Left renal cortex interstitium (tissue), 4 donors: ENCODE measurements at places on chromosomes 3 and 15. TPM values are rescaled to one million over a fixed set of nuclear protein-coding genes. Genes with fewer than 3 reads are reported as not detected.

DAZL gene
- polyA plus RNA-seq: not detected

NLGN1 gene
- 1.7 TPM for polyA plus RNA-seq

CYP19A1 gene
- not detected for polyA plus RNA-seq

TF gene
- 106 TPM for polyA plus RNA-seq

- no peak for DNase-seq
Observed at GRCh38 chr15:77974098-77974414, 103.5 kb downstream of the TBC1D2B start.

DNA sequence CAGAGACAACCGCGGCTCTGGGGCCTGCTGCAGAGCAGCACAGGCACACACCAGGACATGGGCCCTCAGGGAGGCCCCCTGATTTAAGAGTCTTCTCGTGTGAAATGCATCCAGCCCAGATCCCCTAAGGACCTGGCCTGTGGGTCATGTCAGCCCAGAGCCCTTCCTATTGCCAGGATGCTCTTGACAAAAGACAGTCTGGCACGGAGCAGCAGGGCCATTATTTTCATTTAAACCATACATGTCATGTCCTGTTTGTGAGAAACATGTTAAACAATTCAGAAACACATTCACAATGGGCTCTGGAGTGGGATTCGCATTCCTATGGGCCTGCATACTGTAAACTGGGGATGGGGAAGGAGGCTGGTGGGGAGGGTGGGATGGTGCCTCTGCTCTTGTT, 367.4 kb upstream of the WNT5A start:
- peak; percentile 41 for DNase-seq

- no peak for DNase-seq
Observed at GRCh38 chr15:100134089-100134583, 207.6 kb downstream of the ADAMTS17 start.

- DNase-seq: no peak
Observed at GRCh38 chr3:101142160-101142559, 148.9 kb upstream of the ABI3BP start.

DNA sequence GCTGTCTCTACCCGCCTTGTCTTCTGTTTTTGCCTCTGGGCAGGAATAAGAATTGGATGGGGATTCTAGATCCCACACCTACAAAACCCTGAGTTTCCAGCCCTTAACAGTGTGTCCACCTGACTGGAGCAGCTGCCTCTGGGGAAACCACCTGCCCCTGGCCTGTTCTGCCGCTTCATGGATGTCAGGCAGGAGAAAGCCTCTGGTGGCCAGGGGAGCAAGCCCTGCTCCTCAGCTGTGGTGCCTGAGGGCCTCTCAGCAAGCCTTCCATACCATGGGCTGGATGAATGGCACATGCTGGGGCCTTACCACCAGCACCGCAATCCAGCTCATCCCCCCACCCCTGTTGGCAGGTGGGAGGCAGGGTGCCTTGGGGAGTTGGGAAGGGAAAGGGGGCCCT, 5.3 kb upstream of the CPNE9 start:
- DNase-seq: no peak

DNA sequence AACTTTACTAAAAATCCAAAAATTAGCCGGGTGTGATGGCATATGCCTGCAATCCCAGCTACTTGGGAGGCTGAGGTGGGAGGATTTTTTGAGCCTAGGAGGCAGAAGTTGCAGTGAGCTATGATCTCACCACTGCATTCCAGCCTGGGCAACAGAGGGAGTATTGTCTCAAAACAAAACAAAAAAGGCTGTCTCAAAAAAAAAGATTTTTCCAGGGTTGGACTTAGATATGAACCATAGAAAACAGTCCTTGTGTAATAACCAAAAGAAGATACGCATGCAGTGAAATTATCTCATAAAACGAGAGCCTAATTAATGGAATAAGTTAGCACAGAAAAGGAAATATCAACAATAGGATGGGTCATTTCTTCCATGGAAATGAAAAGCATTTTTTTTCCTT, 320.4 kb upstream of the RASGRP1 start:
- DNase-seq: no peak

DNA sequence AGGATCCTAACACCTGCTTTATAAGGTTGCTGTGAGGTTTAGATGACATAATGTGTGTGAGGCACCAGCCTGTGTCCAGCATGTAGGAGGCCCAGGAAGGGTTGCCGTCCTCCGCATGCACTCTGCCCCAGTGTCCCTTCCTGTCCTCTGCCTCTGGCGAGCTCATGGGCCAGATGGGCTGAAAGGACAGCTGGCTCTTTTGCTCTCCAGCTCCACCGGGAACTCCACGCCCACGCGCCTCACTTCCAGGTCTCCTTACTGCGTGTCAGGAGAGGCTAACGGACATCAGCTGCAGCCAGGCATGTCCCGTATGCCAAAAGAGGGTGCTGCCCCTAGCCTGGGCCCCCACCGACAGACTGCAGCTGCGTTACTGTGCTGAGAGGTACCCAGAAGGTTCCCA, 12.2 kb downstream of the MUC20 start:
- no peak for DNase-seq

GRCh38 chr3:145246291-145246690, 914.7 kb downstream of the PLOD2 start:
- no peak for DNase-seq

DNA sequence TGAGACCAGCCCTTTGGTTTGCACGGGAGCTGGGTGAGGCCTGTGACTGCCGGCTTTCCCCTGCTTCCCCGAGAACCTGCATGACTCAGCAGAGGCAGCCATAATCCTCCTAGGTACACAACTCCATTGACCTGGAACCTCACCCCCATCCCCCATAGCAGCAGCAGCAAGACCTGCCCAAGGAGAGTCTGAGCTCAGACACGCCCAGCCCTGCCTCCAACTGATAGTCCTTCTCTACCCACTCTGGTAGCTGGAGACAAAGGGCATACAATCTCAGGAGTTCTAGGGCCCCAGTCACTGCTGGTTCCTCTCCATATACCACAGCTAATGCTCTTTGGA, 141.0 kb upstream of the ARHGEF26 start:
- no peak for DNase-seq

DNA sequence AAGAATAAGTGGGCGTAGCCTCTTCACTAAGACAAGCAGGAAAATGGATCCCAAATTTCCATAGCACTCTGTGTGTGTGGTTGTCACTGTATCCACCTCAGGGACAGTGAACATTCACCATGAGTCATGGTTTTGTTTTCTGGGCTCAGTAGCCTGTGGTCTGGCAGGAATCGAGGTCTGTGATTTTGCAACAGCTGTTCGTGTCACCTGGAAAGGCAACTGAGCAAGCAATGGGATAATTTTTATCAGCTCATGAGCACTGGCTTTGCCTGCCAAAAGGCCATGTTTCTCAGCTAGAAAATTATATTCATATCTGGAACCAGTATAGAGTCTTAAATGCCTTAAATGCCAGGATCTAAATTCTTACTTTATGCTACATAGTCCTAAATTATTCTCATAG, 60.9 kb downstream of the STRIT1 start:
- DNase-seq: no peak

DNA sequence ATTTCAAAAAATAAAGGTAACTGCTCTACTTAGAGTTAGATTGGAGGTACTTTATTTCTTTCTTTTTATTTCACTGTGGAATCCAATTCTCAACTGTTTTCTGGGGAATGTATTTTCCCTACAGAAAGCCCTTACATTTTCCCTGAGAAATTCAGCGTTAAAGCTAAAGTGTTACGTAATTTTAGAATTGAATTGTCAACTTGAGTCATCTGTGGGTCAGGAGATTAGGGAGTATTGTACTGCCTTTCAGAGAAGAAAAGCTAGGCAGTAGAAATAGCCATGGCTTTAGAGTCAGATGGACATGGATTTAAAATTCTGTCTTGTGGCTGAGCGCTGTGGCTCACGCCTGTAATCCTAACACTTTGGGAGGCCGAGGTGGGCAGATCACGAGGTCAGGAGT, 728.6 kb downstream of the ROBO1 start:
- DNase-seq: no peak

- no peak for DNase-seq
Observed at GRCh38 chr15:68032672-68033071, 21.4 kb upstream of the PIAS1 start.

DNA sequence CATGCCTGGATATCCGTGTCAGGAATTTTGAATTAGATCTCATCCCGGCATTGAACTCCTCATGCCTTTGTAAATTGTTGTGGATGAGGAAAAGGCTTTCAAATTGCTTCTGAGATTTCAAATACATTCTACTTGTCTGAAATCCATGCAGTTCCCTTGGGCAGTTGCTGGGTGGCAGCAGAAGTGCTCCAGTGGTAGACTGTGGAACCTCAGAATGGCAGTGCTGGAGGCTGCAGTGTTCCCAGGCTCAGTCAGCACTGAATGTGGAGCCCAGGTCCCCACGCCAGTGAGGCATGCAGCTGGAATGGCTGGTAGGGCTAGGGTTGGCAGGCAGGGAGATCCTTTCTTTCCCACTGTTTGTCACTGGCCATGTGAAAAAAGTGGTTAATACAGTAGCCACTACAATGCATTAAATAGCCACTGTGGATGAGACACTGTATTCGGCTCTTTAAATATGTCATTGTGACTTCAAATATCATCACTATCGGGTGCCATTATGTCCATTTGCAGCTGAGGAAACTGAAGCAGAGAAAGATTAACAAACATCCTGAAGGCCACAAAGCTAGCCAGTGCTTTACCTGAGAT, 98.6 kb downstream of the TPRG1 start:
- no peak for DNase-seq

DNA sequence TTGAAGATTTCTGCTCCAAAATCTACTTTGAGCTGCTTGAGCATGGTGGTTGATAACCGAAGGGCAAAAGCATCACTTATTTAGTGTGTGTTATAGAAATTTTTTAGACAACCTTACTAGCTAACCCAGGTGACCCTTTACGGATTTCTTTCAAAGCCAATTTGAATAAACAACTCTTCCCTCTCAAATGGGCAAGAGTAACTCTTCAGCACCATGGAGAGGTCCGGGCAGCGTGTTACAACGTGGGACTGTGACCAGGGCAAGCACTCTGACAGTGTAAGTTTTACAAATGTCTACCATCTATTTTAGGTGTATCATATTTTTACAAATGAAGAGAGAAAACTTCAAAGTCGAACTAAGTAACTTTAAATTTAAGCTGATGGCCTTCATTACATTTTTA, 471.8 kb downstream of the MFSD1 start:
- peak; percentile 69 for DNase-seq

- DNase-seq: no peak
Observed at GRCh38 chr3:47650294-47650693, 71.6 kb upstream of the CSPG5 start.

DNA sequence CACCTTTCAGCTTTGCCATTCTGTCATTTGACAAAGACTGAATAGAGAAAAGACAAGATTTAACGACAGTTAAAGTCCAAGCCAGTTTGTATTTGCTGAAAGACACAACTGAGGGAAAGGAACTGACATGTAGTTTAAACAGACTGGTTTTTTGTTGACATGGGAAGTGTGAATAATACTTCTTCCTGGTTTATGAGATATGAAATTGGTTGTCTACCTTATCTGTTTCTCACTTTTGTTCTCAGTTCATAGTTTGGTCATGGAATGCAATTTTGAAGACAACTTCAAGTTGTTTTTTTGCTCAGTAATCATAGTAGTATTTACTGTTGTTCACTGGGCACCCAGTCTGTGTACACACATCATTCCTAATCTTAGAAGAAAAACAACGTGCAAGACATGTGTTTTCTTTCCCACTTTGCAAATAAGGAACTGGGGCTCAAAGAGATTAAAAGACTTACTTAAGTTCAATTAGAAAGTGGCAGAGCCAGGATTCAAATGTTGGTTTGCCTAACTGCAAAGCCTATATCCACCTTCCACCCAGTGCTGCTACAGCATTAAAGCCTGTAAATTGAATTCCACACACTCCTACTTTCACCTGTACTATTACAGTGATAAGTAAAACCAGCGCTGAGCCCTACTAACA, 103.5 kb downstream of the LPP start:
- no peak for DNase-seq

- DNase-seq: no peak
Observed at GRCh38 chr15:42156243-42156922, at the start of gene PLA2G4F. PLA2G4F (minus strand) TSS chr15:42156636; CDS start chr15:42156549, 87 bp downstream.

DNA sequence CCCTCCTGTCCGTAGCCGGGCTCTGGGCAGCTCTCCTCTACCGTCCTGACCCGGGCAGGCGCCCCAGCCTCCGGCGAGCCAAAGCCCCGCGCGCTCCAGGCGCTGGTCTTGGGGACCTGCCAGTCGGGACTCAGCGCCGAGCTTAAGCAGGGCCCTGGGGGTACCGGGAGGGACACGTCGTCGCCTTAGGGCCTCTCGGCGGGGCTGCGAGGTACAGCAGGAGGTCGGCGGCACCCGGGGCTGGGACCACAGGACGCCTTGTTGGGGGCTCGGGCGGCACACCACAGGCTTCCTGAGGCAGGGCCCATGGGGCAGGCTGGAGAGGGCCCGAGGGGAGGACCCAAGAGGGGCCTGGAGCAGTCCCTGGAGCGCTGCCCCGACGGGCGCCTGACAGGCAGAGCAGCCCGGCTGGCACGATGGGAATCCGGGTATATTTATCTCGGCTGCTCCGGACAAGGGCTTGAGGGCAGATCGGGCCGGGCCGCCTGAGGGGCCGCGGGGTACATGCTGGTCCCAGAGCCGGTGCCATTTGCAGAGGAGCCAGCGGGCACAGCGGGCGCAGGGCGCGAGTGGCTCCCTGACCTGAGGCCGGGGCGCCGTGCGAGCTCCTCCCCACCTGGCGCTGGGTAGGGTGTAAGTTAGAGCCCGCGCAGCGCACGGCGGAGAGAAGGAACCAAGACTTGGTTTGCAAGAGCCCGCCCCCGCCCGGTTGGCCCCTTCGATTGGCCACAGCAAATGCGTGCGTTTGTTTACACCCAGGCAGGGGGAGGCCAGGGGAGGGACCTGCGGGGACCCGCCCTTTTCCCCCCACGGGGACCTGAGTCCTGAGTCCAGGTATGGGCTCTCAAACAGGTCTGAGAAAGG, 574 bp downstream of the SLC38A3 start:
- DNase-seq: no peak

DNA sequence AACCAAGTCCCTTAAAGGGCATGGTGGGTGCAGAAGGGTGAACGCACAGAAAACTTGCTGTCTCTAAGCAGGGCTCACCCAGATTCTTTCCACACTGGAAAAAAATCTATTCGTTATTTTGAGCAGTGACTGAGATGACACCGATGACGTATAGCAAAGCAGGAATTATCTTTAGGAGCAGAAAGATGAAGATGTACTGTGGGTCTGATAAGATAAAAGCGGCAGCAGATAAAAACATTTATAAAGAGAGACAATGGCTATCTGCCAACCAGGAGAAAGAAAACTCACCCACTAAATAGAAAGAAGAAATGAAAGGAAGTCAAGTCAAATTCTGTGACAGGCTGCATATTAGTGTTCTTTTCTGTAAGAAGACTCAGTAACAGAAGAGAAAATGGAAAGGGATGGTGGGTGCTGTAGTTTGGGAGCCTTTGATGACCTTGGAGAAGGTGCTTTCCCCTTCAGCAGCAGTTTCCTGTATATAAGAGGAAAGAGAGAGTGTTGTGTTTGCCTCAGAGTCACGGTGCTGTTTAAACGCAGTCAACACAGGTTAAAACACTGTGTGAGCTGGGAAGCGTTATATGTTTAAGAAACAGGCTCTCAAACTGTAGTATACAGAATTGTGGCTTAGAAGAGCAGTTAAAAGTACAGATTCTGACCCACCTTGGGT, 111.6 kb downstream of the AQP9 start:
- no peak for DNase-seq

- no peak for DNase-seq
Observed at GRCh38 chr15:77034695-77035489, 36.0 kb downstream of the TSPAN3 start.
